GM12878 (cell line): ENCODE measurements at places on chromosomes 1 and 21.

DNA sequence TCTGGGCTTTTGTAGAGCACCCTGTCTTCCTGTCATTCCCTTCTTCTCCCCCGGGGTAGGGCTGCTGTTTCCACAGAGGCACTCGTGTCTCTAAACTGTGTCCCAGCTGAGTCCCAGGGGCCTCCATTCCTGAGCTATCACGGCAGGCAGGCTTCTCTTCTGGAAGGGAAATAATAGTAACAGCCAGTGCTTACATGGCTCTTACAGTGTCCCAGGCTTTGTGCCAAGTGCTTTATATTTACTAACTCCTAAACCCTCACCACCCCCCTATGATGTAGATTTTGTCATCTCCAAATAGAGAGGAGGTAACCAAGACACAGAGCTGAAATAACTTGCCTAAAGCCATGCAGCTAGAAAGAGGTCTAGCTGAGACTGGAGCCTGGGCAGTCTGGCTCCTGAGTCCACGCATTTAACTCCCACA, 1.4 kb upstream of the CELF3 start:
- no peak for DNase-seq

DNA sequence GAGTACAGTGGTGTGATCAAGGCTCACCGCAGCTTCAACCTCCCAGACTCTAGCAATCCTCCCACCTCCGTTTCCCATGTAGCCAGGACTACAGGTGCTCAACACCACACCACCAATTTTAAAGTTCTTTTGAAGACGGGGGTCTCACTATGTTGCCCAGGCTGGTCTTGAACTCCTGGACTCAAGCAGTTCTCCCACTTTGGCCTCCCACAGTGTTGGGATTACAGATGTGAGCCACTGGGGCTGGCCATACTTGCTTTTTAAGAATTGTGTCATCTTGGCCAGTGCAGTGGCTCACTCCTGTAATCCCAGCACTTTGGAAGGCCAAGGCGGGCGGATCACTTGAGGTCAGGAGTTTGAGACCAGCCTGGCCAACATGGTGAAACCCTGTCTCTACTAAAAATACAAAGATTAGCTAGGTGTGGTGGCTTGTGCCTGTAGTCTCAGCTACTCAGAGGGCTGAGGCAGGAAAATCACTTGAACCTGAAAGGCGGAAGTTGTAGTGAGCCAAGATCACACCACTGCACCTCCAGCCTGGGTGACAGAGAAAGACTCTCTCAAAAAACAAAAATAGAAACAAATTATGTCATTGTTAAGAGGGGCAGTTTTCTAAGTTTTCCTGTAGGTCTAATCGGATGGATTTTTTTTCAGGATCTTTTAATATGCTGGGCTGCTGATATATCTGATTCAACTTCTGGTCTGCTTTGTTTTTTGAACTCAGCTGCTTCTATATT, 18.7 kb downstream of the AK4 start:
- DNase-seq = no peak

GRCh38 chr1:22470227-22470626, 18.6 kb downstream of the ZBTB40 start:
- no peak for DNase-seq

GRCh38 chr1:80827666-80828065, 973.1 kb upstream of the ADGRL2 start:
- no peak for DNase-seq

DNA sequence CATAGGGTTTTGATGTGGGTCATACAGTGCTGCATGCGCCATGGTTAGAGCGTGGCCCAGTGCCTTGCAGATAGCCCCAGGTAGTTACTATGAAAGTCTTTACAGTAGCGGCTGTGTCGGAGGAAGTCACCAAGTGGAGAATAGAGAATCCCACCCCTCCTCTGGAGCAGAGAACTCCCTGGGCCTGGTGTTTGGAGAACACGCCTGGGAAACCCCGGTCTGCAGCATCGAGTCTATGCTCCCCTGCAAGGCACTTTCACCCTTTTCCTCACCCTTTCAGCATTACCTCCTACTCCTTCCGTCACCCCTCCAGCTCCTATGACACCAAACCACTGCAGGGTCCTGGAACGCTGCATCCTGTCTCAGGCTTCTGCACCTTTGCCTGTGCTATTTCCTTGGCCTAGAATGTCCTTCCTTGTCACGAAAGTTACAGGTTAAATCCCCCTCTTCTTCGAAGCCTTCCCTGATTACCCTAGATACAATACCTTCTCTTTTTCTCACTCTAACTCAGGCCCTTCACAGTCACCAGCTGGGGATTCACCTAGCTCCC, 2.7 kb upstream of the SLC1A7 start:
- no peak for DNase-seq

DNA sequence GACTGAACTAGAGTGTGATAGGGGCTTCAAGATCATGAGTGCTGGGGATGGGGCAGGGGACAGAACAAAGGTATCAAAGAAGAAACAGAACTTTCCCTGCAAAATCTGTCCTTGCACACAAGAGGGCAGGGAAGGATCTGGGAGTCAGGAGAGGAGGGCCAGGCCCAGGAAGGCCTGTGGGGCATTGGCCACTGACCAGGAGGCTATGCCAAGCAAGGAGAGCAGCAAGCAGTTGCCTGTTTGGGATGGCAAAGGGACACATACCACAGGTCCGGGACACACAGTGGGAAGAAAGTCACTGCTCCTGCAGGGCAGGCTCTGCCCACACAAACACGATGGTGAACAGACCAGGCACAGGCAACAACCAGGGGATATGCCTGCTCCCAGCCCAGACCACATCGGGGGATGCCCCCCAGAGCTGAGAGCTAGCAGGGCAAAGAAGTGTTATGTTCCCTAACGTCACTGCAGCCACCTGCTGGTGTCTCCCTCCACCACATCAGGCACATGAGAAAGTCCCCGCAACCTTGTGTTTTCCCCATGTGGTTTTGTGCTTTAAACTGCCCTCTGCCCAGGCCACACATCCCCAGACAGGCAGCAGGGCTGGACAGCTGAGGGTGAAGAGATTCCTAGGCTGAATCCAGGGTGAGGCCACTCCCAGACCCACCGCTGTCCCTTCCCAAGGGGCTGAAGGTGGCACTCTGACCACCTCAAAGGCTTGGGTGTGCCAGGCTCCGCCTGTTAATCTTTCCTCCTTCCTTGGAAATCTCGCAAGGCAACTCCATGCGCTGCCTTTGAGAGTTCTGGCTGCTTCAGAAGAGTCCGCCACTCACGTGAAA, 53.6 kb downstream of the KIF21B start:
- peak; percentile 70 for DNase-seq

GRCh38 chr1:207962716-207963426, 51.9 kb upstream of the CD34 start:
- DNase-seq = no peak

- no peak for DNase-seq
Observed at GRCh38 chr1:213914392-213914791, 73.4 kb upstream of the PROX1 start.

DNA sequence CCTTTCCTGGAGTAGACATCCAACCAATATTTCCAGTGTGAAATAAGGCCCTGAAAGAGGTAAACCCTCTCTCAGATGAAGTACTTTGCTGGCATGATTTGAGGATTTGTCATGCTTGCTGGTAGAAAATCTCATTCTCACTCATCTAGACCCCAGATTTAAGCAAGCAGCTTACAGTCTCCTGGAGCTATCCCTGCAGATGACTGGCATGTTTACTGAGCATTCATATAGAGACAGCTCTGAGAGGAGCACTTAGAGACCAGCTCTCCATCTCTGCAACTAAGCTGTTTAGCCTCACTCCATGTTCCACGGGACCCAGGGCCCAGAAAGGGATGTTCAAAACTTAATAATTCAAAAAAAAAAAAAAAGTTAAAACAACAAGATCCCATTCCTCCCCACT, 34.2 kb downstream of the GPR161 start:
- DNase-seq = no peak

DNA sequence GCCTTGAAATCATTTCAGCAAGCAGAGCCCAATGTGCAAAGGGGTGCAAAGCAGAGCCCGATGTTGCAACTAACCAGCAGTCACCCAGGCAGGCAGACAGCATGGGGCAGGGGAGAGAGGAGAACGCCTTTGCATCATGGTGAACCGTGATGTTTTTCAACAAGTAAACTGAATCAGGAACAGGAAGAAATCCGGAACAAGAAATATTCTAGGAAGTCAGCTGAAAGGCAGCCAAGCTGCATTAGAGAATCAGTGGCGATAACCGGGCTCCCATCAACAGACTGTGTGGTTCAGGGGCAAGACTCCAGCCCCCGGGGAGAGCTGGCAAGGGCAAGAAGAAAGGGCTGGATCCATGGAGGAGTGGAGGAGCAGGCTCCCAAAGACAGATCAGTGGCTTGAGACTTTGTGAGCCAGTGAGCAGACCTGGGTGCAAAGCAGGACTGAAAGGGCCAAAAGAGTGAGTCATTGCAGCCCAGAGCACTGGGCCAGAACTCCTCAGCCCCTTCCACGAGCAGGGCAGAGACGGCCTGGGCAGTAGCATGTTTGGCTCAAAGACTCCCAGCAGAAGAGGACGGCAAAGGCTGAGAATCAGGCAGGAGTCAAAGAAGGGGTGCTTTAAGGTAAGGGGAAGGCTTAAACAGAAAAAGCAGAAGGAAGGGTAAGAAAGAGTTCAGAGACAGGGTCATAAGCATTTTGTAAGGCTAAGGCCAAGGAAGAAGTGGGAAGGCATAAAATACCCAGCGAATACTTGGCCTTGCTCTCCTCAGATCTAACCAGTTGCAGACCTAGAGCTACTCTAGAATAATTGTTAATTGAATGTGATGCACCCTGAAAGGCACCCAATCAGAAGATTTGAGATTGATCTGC, 155.0 kb downstream of the SETD4 start:
- no peak for DNase-seq

DNA sequence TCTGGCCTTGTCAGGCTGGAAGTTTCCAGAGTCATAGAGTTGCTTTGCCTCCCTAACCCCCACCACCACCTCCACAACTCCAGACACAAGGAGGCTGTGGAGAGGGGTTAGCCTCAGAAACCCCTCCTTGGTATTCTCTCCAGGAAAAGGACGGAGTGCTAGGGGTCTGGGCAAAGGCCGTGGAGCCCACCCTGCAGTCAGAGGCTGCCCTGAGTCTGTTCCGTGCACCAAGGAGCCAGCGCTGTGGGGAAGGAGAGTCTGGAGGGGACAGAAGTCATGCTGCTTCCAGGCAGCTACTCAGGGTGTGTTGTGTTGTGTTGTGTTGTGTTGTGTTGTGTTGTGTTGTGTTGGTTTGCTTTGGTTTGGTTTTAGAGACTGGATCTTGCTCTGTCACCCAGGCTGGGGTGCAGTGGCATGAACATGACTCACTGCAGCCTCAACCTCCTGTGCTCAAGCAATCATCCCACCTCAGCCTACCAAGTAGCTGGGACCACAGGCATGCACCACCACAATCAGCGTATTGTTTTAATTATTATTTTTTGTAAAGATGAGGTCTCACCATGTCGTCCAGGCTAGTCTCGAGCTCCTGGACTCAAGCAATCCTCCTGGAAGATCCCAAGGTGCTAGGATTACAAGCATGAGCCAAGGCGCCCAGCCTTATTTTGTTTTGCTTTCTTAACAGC, 122.2 kb upstream of the TMEM51 start:
- DNase-seq = no peak

GRCh38 chr1:231638647-231639046, 12.1 kb downstream of the DISC1 start:
- no peak for DNase-seq

DNA sequence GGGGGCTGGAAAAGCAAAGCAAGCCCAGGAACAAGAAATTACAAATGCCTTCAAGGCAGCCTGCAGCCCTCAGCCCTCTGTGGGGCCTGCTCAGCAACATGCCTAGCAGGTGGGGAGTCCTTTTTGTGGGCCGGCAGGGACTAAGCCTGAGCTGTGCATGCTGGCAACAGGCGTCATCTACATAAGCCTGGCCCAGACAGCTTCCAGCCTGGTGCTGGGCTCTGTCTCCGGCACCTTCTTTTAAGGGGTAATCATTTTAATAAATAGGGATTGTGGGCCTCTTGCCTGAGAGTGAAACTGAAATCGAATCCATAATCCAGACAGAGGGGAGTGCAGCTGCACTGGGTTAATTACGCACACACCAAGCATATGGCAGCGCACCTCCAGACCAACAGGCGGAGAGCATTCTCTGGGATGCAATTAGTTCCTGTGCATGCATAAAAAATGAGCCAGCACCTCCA, 96.6 kb downstream of the DDX20 start:
- DNase-seq = no peak

DNA sequence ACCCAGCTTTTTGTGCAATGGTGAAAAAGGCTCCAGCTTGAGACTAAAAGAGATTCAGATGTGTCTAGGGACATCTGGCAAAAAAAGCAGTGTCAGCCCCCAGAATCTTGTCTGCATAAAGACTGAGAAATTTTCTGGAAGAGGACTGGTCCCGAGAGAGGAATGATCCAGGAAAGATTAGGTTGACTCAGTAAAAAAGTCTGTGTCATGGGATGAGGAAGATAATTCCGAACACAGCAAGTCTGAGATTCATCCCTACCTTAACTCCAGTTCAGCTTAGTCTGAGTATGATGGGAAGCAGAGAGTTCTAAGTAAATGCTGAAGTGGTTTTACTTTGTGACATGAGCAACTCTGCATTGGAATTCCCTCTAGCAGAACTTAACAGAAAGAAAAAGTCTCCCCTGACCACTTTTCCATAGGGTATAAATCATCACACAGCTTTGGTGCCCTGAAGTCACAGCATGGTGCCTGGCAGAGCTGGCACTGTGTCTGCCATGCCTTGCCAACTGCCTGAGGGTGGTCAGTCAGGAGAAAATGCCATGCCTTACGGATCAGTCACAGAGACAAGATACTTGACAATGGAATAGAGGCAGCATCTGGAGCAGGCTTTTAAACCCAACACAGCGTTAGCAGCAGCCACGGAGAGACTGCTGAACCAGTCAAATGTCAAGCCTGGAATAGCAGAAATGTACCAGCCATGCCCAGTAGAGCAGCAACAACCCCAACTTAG, 153.4 kb downstream of the ZC3H11B start:
- no peak for DNase-seq

- DNase-seq = no peak
Observed at GRCh38 chr1:20538227-20538626, 14.1 kb upstream of the FAM43B start.

GRCh38 chr1:53182111-53182593, 14.5 kb upstream of the CPT2 start:
- peak; percentile 20 for DNase-seq

GRCh38 chr21:33801424-33802405, 113.9 kb downstream of the ATP5PO start:
- no peak for DNase-seq

- peak; percentile 56 for DNase-seq
Observed at GRCh38 chr21:37700641-37701202, 215.5 kb downstream of the KCNJ6 start.

DNA sequence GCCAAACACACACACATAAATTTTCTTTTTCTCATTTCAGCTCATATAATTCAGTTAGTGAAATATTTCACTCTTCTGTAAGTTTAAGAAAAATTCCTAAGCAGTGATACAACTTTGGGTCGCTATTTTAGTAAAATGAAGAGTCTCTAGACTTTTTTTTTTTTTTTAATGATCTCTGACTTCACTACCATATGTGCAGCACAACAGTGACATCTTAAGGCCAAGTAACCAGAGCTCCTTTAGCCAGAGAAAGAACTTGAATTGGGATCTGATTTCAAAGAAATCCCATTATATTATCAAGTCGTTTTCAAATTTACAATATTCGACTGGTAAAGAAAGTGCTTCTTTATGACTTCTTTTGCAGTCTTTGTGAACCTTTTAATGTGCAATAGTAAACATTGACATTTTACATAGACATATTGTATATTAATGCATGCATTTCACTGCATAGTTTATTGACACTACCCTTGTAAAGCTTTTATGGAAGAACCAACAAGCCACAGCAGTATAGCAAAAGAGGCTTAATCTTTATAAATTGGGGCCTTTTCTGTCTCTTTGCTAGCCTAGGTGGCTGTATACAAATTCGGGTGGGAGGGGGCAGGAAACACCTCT, 62.2 kb downstream of the LRRC40 start:
- no peak for DNase-seq

GRCh38 chr1:7511381-7511780, 259.7 kb upstream of the VAMP3 start:
- no peak for DNase-seq
